ENCODE measurements at places on chromosomes 2 and 18.
A peak's percentile ranks its signal among the peaks of the same experiment; 100 is the strongest.

DNA sequence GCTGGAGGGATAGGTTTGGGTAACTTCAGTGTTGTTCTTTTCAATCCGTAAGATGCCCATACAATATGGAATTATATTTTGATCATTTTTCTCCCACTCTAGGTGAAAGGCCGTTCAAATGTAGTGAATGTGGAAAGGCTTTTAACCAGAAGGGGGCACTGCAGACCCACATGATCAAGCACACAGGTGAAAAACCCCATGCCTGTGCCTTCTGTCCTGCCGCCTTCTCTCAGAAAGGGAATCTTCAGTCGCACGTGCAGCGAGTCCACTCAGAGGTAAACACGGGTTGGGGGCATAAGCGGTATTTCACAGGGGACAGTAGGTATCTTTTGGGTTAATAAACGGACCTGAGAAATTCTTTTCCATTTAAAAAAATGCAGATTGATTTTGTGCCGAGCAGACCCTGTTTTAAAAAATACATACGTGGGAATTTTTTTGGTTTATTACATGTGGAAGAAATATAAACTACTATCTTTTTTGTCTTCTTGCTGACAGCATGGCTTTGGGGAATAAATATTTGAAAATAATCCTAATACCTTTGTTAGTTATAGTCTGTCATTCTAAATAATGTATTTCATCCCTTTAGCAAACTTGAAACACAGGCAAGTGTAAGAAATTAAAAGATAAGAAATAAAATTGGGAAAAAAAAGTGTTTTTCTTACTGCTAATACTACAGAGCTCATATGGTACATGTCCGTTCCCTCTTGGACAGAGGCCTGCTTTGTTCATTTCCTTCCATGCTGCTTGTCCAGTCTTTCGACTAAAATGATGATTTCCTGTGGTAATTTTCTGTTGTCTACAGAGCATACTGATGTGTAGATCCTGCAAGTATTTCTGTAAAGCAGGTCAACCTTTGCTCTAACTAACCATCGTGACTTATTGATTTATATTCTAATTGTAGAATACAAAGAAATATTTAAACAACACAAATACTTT, 53.3 kb downstream of the ZNF236 start:
- DNase-seq, result no peak

DNA sequence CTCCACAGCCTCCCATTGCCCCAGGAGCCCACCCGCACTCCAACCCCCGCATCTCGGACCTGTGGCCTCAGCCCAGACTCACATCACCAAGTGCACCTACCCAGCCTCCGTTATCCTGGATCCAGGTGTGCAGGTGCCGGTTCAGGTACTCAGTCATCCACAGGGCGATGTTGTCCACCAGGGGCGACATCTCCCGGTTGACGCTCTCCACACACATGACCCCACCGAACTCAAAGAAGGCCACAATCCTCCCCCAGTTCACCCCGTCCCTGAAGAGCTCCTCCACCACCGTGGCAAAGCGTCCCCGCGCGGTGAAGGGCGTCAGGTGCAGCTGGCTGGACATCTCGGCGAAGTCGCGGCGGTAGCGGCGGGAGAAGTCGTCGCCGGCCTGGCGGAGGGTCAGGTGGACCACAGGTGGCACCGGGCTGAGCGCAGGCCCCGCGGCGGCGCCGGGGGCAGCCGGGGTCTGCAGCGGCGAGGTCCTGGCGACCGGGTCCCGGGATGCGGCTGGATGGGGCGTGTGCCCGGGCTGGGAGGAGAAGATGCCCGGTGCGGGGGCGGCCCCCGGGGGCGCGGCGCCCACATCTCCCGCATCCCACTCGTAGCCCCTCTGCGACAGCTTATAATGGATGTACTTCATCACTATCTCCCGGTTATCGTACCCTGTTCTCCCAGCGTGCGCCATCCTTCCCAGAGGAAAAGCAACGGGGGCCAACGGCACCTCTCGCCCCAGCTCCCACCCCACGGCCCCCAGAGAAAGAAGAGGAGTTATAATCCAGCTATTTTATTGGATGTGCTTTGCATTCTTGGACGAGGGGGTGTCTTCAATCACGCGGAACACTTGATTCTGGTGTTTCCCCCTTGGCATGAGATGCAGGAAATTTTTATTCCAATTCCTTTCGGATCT, 1.3 kb downstream of the BCL2 start:
- no peak for DNase-seq

GRCh38 chr2:68104111-68104835, 41.5 kb upstream of the C1D start:
- DNase-seq, result no peak

GRCh38 chr18:62618735-62619134, 95.9 kb downstream of the ZCCHC2 start:
- no peak for DNase-seq

- no peak for DNase-seq
These were observed 92.8 kb downstream of the PHLPP1 start for GRCh38 chr18:62808123-62808522.

DNA sequence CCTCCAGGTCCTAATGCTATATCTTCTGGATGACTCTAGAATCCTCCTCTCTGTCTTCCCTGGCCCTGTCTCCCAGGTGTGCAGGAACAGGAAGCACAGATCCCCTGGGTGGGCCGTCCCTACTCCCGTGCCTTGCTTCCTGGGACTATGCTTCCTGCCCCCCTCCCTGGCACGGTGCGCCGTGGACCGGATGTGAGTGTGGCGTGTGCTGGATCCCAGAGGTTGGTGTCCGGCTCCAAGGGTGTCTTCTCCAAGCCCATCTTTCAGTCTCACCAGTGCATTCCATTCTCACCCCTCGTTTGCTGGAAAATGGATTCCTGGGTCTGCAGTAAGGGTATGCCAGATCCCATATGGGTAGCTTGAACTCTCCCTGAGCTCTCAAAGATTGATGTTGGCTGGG, 144.4 kb upstream of the TWIST2 start:
- DNase-seq, result no peak

DNA sequence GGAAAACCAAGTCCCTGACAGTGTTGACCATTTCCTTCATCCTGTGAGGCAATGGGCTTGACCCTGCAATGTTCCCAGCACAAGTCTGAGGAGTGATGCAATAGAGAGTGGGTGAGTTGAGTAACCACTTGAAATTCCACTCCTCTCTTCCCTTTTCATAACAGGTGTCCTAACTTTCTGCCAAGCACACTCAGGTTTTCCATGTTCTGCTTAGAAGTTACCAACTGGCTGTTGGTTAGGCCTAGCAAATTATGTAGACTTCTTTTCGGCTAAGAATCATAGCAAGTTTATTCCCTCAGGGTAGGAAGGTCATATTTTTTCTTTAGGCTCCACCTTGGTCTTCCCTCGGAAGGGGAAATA, 11.5 kb downstream of the GNLY start:
- DNase-seq, result peak; percentile 95

GRCh38 chr2:14330884-14331283, 301.6 kb upstream of the LRATD1 start:
- no peak for DNase-seq

- no peak for DNase-seq
These were observed 45.2 kb upstream of the GLS start for GRCh38 chr2:190835303-190835930.

GRCh38 chr2:85588236-85588635, 4.0 kb downstream of the VAMP5 start:
- no peak for DNase-seq

DNA sequence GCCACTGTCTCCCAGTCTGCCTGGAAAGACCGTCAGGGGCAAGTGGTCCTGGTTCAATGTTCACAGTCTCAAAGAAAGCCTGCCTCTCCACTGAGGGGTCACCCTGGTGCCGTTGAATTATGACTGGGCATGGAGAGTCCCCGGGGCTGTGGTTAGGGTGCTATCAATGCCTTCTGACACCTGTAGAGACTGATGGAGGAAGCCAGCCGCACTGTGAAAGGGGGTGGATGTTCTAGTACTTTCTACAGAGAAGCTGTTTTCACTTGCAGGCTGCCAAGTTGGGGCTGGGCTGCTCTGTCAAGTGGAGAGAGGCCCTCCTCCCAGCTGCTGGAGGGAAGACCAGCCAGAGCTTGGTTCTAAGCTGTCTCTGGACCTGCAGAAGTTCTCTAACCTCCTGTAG, 80.5 kb downstream of the BCL2L11 start:
- DNase-seq, result no peak

GRCh38 chr2:18464913-18465312, 95.5 kb downstream of the RDH14 start:
- DNase-seq, result no peak

DNA sequence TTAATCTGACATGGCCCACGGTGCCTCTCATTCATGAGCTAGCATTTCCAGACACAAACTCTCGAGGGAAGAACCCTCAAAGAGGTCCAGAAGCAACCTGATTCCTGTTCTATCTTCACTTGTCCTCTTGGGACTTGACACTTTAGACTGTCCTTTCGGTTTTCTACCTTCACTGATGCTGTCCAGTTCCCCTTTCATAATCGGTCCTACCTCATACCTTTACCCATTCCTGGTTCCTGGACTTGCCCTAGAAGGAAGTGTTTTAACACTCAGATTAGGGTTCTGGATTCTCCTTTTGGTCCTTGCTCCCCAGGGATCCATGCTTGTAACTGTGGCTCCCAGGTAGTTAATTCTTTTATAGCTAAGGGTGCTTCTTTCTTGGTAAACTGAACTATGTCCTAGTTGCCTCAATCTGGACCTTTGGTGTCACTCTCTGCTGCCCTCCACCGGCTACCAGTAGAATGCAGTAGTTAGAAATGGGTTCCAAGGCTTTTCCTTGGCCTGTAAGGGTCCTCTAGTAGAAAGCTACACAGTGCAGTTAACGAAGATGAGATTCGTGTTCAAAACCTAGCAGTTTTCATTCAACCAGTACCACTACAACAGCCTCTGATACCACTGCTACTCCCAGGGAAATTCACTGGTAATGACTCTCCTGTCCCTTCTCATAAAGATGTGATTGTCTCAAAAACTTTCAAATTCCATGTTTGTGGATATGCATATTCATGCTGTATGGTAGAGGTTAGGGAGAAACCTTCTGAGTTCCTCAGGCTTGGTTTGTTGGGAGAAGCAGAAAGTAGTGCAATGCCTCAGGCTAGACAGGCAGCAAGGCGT, 178.1 kb upstream of the CYP26B1 start:
- no peak for DNase-seq

DNA sequence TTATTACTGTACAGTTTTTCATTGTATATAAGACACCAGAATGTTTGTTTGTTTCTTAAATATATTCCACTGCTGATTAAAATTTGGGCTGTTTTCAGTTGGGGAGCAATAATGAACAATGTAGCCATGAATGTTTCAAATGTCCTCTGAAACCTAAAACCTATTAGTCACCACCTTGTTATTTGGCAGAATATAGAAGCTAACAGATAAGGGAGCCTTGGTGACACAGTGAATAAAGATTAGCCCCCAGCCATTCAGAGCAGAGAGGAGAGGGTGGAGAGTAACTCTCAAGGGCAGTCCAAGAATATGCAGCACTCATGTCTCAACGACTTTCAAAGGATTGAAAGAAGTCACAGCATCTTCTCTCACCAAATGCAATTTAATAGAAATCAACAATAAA, 43.1 kb upstream of the ATP8B1 start:
- DNase-seq, result peak; percentile 33

DNA sequence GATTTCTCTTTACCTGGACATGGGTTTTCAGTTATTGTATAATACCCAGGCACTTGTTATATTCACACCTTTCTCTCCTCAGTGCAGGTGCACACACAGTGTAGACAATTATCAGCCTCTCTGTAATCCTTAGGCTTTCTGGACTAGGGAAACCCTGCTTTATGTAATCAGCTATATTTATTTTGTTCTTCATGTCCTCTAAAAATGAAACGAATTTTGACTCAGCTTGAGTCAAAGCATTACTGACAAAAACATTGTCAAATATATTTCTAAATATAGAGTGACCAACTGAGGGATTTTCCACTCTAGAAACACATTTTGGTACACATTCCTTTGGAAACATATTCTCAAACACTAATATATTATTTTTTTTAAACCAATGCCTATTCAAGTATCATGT, 144.8 kb upstream of the GULP1 start:
- DNase-seq, result no peak

- no peak for DNase-seq
These were observed 14.2 kb downstream of the SEPTIN2 start for GRCh38 chr2:241329669-241330615.

GRCh38 chr18:79708412-79708811, 28.8 kb downstream of the CTDP1 start:
- DNase-seq, result no peak

DNA sequence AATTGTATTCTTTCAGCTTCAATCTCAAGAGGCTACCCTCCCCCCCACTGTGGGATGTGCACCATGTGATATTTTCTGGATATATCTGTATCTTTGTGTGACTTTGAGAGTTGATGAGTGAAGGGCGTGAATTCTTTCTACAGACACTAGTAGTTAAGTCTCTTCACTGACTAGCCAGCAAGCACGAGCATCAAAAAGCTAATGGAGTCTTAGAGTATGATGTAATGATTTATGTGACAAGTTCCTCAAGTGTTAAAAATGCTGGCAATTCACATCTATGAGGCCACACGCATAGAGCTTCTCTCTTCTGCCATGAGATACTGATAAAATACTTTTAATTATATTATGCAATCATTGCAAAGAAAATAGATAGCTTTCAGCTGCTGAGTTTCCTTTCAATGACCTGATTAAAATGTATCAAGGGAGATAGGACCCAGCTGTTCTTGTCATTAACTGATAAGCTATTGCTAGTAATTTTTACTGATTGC, 304.8 kb downstream of the TRIB2 start:
- DNase-seq, result no peak

- DNase-seq, result no peak
These were observed 441.1 kb downstream of the PTH2R start for GRCh38 chr2:208847651-208848050.

GRCh38 chr2:22900674-22901073, 484.3 kb upstream of the KLHL29 start:
- DNase-seq, result no peak

- no peak for DNase-seq
These were observed 44.9 kb upstream of the ALK start for GRCh38 chr2:29966266-29966665.

GRCh38 chr2:55229221-55229620, 2.9 kb downstream of the CLHC1 start:
- DNase-seq, result no peak

DNA sequence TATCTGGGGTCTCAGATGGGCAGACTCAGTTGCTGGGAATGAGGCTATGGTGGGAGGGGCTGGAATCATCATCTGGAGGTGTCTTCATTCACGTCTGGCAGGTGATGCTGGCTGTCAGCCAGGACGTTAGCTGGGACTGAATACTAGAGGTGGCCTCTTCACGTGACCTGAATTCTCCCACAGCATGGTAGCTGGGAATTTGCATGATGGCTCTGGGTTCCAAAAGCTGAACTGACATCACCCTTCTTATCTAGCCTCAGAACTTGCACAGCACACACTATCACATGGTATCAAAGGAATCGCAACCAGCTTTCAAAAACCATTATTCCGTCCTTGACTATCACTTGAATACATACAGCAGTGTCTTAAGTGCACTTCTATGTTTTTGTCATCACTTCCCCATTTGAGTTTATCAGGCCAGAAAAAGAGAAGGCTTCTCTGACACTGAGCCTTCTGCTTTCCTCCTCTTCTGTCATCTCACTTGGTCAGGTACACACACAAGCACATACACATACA, 53.0 kb upstream of the LRP2 start:
- no peak for DNase-seq

- DNase-seq, result no peak
These were observed 103.1 kb downstream of the DTNB start for GRCh38 chr2:25570161-25570845.
